ENCODE measurements at places on chromosomes 2 and 18.

DNA sequence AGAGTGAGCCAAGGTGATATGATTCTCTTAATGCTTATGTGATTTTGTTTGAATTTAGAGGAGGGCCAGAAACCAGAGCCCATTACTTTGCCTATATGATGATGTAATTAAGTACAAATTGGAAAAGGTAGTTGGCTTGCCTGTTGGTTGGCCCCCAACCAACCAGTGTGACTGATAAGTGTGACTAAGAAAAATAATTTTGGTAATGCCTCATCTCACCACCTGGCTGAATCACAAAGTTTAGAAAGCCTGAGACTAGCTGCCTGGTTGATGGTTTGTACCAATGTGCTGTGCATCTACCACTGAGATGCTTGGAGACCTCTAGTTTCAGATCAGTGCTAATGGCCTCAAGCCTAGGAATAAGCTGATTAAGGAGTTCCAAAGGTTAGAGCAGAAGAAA, 338.7 kb downstream of the CDH2 start:
- no peak for DNase-seq

GRCh38 chr2:74089816-74090745, 57.6 kb downstream of the BOLA3 start:
- DNase-seq, result no peak

DNA sequence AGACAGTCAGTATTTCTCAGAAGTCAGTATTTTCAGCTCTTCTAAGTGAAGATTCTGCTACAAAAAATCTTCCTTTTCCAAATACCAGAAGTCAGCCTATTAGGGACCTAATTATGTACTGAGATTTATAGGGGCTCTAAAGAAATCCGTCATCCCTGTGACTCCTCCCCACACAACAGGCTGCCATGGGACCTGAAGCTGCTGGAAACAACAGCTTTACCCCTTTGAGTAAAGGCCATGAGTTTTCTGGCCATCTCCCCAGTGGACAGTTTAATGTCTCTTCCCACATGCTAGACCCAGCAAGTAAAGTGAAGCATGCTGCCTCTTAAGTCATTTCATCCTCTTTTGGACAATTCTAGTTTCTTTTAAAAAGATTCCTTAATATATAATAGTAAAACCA, 255.7 kb upstream of the ACVR2A start:
- DNase-seq, result no peak

- no peak for DNase-seq
Observed at GRCh38 chr2:37168217-37168981, 11.6 kb upstream of the EIF2AK2 start.

- DNase-seq, result no peak
Observed at GRCh38 chr2:144438801-144439631, 80.9 kb downstream of the ZEB2 start.

- DNase-seq, result no peak
Observed at GRCh38 chr2:108304975-108305374, 16.3 kb downstream of the SULT1C2 start.

DNA sequence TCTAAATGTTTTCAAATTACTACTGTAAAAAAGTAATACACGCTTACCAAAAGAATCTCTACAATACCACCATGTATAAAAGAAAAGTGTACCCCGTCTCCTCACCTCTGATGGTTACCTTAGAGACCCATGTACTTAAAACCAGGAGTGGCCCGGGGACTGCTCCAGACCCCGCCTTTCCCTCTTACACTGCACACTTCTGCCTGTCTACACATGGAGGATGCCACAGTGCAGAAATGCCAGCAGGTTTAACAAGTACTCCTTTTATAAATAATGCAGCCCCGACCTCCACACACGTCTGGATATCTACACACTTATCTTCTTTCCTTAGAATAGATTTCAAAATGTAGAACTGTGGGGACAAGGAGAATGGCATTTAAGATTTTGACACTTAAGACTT, 5.3 kb downstream of the HDAC4 start:
- DNase-seq, result no peak

DNA sequence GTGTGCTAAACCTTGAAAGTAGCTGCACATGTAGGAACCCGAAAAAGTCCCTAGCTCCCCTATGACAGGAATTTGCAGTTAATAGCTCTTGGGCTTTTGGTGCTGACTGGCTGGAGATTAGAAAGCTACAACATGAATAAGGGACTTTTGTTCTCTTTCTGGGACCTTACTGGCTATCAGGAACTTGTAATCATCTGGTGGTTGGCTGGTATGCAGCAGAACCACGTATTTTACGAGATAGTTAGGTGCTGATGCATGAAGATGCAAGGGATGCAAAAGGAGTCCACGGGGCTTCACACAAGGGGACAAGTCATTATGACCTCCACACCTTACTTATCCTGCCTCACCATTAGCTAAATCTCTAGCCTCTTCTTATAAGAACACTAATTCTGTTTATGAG, 190.2 kb upstream of the NRXN1 start:
- DNase-seq, result no peak

DNA sequence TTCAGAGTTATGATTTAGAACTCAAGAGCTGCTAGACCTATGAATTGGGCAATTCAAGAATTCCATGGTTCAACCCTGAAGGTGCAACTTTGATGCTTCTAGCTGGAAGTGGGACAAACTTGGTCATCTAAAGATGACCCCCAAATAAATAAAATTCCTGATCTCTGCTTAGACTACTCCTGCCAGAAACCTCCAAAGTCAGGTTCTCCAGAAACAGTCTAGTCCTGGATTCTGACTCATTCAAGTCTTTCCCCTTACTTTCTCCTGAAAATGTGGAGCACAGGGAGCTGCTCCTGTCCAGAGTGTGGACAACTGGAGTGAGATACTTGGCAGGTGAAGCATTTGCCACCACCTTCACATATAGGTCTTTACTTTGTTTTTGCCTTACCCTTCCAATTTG, 557.7 kb upstream of the TNP1 start:
- no peak for DNase-seq

- DNase-seq, result peak; percentile 52
Observed at GRCh38 chr2:129877795-129878775, 101.4 kb upstream of the RAB6C start.

DNA sequence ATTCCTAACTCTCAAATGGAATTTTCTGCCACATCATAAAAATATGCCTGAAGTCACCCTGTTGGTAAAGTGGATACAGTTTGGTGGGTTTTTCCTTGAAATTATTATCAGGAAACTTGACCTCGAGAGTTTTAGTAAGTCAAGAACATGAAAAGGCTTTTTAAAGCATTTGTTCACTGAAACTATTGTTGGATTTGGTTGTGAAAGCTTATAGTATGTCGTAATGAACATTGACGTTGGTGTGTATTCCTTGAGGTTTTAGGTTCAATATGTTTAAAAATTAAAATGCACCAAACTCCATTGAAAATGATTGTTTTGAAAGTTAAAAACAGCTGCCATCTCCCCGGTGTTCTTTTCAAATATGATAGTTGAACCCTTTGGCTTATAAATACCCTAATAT, 30.8 kb downstream of the AOX1 start:
- DNase-seq, result no peak

DNA sequence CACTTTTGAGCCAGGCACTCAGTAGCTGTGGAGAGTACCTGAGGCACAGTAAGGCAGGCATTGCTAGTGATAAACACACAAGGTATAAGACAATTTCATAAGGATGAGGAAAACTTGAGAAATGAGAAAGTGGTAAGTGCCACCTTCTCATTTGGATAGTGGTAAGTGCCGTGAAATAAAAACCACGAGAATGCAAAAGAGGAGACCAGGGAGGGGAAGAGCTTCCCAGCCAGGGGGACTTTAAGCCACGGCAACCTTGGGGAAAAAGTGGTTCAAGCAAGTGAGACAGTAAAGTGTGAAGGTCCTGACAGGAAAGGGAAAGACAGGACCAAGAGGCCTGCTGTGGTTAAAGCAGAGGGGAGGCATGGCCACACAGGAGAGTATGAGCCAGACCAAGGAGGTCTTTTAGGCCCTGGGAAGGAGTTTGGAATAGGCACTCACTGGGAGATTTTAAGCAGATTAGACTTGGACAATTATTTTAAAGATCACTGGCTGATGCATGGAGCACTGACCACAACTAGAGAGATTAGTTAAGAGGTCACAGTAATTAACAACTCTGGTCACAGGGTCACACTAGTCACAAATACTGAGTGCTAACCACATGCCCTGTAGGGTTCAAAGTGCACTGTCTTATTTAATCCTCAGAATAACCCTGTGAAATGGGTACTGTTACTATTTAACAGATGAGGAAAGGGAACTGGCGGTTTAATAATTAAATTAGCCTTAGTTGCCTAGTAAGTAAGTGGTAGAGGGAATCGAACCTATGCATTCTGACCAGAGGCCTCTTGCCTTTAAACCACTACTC, 50.1 kb downstream of the THOC1 start:
- DNase-seq, result no peak

GRCh38 chr2:23409248-23409647, 24.3 kb downstream of the KLHL29 start:
- no peak for DNase-seq
